ENCODE measurements at places on chromosomes 11 and 22.

DNA sequence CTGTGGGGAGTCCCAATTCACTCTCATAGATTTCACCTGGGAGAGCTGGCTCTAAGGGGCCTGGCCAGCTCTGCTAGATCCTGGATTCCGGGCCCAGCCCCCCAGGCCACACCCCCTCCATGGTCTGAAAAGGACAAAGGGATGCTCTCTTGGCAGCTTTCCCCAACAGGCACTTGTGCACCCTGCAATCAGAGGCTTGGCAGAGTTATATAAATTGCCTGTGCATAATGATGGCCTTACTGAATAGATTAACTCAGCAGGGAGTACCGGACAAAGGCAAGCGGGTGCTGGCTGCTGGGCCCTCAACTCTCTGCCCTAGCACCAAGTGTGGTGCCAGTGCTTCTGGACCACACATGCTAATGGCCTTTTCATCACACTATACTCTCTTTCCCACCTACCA is 461.6 kb downstream of the BUD13 start:
- no peaks in the 10 kb centered on the region for H3K36me3 ChIP-seq
- H3K4me3 ChIP-seq = no peak overlapping the region

DNA sequence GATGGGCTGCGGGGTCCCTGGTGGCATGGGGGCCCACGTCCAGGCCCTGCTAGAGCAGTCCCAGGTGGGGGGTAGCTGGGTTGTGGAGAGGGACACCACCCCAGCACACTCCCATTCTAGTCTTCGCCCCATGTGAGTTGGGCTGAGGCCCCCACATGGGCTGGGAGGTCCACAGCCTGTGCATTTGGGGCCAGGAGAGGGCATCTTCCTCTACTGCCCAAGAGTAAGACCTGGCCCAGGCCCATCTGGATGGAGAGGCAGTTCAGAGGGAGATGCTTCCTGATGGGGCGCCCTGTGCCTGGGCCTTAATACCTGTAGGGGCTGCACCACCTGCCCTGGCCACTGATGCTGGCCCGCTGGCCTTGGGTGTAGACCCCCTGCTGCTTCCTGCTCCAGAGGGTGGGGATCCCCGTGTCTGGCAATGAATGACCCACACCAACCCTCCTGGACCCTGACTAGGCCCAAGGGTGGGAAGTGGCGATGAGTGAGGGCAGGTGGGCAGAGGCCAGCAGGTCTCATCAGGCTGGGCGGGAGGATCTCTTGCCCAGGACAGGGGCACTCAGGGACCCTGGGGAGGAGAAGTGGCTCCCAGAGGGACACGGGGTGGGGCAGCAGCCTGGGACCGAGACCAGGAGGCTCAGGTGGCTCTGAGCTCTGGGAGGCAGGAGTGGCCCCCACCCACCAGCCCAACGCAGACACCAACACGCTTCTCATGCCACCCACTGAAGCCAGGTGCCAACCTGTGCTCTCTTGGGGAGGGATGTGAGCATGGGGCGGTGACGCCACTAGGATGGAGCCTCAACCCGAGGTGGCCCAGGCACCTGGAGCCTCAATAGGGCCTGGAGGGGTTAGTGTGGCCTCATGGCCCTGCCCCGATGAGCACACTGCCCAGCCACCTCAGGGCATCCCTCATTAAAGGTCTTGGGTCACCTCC is 17.4 kb upstream of the GNB1L start:
- H3K27me3 ChIP-seq = no peaks in the 10 kb centered on the region
- no peak for DNase-seq
- no peak overlapping the region for H3K4me3 ChIP-seq
- peak overlapping the region; percentile 46 for H3K27ac ChIP-seq
- H3K36me3 ChIP-seq = no peaks in the 10 kb centered on the region
- H3K4me1 ChIP-seq = peaks cover 36% of the 10 kb centered on the region

- DNase-seq = no peak
- H3K27me3 ChIP-seq = no peaks in the 10 kb centered on the region
- H3K4me3 ChIP-seq = no peak overlapping the region
- H3K36me3 ChIP-seq = no peaks in the 10 kb centered on the region
- H3K27ac ChIP-seq = no peak overlapping the region
These were observed 33.2 kb downstream of the OTOG start for GRCh38 chr11:17580271-17580670.

GRCh38 chr11:69884751-69885150 is 65.5 kb upstream of the FGF3 start:
- no peak for DNase-seq
- H3K4me3 ChIP-seq = no peak overlapping the region
- no peaks in the 10 kb centered on the region for H3K27me3 ChIP-seq

DNA sequence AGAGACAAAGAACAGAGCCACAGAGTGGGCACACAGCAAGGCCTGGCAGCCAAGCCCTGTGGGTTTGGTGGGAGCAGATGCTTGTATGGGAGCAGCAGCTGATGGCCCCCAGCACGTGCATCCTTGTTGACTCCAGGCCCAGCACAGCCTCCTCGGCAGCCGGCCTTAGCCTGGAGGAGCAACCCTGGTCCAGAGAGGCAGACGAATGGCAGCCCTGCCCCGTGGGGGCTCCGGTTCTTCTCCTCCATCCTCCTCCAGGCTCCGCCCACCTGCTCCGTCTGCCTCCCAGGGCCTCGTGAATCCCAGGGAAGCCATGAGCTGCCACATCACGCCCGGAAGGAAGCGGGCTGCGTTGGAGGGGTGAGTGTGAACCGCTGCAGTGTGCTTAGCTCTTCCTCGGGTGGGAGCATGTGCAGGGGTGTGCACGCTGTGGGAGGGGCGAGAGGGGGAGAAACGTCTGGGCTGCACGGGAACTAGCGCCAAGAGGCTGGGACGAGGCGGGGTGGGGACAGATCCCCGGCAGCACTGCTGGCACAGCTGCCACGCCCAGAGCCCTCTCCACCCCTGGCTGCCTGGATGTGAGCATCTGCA is 36.3 kb upstream of the JAM3 start:
- peaks cover 40% of the 10 kb centered on the region for H3K4me1 ChIP-seq
- no peaks in the 10 kb centered on the region for H3K27me3 ChIP-seq
- H3K4me3 ChIP-seq = no peak overlapping the region

Measured in body of pancreas (tissue), 4 donors.